ENCODE measurements at places on chromosomes 4 and X.

DNA sequence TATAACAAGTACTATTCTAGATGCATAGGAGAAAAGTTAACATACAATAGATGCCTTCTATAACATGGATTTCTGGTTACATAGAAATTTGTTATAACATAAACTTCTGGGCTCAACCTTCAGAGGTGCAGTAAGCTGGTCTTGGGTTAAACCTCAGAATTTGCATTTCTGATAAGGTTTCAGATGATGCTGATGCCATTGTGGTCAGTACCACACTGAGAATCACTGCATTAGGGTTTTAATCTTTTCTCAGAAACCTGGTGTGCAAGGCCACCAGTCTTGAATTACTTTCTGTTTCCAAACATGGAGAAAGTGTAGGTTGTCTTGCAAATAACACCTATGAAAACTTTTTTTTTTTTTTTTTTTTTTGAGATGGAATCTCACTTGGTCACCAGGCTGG is 146.2 kb downstream of the SPOCK3 start:
- DNase-seq, result no peak

- no peak for DNase-seq
These were observed 344.1 kb upstream of the GATB start for GRCh38 chr4:152104901-152105357.

DNA sequence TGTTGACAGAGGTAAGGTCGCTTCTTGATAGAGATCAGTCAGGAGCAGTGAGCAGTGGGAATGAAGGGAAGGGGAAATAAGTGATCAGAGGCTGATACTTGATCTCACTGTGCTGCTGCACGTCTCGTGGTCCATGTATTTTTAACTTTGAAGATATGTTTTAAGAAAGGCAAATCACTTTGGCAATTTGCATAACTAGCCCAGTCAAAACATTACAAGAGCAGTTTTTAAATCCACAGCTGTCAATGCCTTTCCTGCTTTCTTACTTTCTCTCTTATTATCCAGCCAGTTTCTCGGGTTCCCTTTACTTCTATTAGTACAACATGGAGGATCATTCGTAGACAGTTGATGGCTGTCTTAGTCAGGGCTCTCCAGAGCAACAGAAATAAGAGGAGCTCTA is 472.8 kb downstream of the TMA16 start:
- DNase-seq, result no peak

- DNase-seq, result no peak
These were observed 5.1 kb upstream of the CENPC start for GRCh38 chr4:67550451-67550850.

DNA sequence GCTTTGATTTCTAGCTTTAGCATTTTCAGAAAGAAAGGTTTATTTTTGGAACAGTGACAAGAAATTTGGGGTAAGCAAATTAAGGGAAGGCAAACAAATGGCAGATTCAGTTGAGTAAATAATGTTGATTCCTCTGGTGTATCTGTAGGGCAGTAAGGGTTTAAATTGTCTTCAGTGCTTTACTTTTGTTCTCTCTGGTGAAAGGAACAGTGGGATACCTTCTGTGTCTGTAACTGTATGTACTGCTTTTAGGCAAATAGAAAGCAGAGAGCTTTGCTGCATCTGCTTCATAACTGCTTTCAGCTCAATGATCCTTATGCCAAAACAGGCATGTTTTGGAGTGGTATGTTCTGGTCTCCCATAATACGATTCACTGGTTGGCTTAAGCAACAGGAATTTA is 932.1 kb upstream of the SLIT2 start:
- DNase-seq, result no peak

- no peak for DNase-seq
These were observed 740.6 kb upstream of the FAM241A start for GRCh38 chr4:111404673-111405072.

- no peak for DNase-seq
These were observed 30.8 kb downstream of the ASB5 start for GRCh38 chr4:176238157-176238610.

DNA sequence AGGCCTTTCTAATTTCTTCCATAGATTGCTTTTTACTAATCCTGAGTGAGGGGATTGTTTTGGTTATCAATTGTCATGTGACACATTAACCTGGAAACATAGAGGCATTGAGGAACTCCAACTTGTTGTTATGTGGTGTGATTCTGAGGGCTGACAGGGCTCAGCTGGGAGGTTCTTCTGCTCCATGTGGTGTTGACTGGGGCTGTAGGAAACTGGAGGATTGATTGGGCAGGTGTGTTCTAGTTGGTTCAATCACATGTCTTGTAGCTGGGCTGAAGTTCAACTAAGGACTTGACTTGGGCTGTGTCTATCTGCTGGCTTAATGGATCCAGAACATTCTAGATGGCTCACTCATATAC is 10.8 kb upstream of the CRLF2 start:
- no peak for DNase-seq

DNA sequence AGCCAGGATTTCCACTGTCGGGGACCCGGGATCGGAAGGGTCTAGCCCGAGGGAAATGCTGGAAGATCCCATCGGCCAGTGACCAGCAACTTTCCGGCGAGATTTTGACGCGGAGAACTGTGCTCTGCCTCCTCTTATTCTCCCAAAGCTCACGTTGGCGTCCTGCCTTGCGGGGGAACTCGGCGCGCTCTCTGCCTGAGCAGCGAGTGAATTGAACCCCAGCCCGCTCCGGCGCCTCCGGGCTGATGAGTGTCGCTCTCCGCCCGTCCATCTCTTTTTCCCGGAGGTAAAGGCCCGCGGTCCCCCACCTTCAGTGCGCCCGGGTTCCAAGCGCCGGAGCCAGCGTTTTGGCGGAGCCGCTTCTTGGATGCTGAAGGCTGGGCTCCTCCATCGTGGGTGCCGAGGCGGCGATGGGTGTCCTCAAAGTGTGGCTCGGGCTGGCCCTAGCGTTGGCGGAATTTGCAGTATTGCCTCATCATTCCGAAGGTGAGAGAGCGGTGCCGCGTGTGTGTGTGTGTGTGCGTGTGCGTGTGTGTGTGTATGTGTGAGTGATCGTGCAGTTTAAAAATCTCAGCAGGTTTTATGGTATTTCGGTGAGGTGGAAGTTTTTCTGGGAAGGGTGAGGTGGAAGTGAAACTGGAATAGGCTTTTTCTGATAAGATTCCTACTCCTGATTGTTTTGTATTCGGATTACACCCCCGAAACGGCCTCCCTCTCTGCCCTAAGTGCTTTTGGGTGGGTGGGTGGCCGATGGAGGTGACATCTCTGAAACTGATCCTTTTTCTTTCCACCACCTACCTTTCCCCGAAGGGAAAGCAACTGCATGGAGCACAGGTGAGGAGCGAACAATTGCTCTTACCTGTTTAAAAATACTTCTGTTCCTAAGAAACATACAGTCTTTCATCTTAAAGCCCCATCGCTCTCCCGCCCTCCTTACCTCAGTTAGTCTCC is 752 bp downstream of the FRAS1 start:
- DNase-seq, result no peak

- DNase-seq, result no peak
These were observed 953.4 kb downstream of the FAT4 start for GRCh38 chr4:126268106-126268505.

GRCh38 chr4:163702736-163703135 is 208.2 kb downstream of the TMA16 start:
- no peak for DNase-seq

DNA sequence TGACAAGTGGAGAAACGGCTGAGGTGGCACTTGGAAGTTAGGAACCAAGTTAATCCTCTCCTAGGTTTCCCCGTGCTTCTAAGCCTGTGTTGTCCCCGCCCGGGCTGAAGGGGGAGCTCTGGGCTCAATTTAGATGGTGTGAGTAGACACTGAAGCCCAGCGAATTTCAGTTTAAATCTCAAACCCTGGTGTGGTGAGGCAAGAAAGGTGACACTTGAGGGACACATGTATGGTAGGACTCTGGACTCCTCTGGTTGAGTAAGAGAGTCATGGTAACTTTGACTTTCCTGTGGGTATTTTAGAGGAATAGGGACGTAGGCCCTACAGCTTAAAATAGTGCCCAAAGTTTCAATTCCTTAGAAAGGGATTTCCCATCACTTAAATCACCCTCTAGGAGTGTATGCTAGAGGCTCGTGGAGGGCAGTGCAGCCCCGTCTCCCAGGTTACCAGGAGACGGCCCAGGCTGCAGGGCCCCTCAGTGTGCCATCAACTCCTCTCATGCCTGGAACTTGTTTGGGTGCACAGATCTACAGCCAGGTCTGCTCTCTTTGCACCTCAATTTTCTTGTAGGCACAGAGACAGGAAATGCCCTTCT is 24.0 kb downstream of the HAND2 start:
- peak; percentile 30 for DNase-seq

- no peak for DNase-seq
These were observed 238.6 kb downstream of the TRIML1 start for GRCh38 chr4:188377816-188378215.

- DNase-seq, result no peak
These were observed 280.5 kb upstream of the EDA2R start for GRCh38 chrX:66919280-66919832.

GRCh38 chr4:147535124-147535523 is 54.2 kb downstream of the EDNRA start:
- no peak for DNase-seq

DNA sequence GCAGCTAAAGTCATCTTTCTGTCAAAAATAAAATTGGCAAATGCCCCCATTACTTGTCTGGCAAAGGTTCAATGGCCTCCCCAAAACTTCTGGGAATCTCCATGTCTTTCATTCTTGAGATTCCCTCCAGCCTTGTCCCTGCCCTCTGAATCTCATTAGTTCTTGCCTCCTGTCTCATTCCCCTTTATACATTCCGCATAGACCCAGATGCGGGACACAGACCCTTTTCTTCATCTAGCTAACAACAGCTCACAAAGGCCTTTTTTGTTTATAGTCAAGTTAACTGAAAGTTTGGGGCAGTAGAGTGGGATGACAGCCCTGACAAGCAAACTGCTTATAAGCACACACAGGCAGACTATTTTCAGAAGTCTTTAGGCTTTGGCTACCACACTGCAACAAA is 306.1 kb upstream of the FAM241A start:
- no peak for DNase-seq

DNA sequence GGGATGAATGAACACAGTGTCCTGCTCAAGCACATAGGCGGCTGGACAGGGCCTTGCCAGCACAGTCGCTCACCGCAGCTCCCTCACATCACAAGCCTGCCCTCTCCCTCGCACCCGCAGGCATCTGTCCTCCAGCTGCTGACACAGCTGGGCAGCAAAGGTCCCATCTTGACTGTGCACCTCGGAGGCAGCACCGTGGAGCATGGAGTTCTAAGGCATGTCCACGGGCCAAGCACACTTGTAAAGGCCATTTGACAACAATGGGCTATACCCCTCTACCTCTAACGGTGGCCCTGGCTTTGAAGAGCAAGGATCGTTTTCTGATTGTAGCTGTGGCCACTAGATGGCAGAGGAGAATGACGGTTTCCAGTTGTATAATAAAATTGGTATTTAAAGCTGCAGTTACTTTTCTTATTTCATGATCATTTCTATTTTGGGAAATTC is 53.8 kb downstream of the APLN start:
- DNase-seq, result peak; percentile 21

DNA sequence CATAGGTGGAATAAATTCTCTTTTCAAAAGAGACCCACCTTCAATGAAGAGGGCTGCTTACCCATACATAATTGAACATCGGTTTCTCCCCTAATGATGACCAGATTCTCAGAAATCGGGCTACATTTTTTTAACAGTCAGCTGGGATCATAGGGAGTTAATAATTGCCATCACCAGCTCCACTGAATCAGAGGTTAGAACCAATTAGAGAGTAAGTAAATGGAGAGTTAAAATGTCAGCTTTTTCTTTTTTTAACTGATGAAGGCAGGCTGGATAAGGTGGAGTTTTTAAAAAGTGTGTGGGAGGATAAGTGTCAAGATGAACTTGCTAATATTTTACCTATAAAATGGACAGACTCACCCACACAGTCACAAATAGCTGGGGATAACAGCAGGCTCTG is 584.5 kb upstream of the NR3C2 start:
- no peak for DNase-seq

DNA sequence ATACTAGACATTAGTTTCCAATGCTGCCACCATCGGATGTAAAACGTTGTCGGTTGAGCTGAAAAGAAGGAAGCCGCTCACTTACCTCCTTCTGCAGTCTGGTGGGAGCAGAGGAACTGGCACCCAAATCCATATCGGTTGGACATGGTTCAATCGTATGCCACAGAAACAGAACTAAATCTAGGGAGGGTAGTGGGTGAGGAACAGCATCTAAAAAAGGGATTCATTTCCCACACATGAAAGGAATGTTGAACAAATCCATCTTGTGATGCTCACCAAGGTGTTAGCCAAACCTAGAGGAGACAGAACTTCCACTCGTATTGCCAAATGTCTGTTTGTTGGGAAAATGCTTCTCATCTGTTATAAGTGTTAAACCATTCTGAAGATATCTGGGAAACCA is 532.7 kb downstream of the NLGN4X start:
- no peak for DNase-seq

GRCh38 chrX:86023811-86024210 is 23.5 kb downstream of the CHM start:
- no peak for DNase-seq

- no peak for DNase-seq
These were observed 12.0 kb upstream of the SLC2A9 start for GRCh38 chr4:10033191-10033881.

DNA sequence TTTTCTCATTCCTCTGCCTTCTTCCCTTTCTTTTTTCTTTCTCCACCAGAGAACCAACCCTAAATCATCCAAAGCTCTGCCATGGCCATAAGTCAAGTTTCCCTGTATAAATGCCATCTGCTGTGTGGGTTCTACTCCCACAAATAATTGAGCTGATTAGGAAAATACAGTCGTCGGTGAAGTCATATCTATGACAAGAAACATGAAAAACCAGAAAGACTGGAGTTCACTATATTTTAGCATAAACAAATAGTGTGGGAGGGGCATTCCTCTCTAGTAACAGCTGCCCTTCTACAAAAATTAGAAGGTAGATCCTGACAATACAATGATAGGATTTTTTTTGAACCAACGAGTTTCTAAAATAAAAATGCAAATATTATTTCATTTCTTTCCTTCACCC is 48.8 kb downstream of the SPOCK3 start:
- no peak for DNase-seq

- DNase-seq, result no peak
These were observed 497.2 kb downstream of the RAPGEF2 start for GRCh38 chr4:159600061-159600460.

DNA sequence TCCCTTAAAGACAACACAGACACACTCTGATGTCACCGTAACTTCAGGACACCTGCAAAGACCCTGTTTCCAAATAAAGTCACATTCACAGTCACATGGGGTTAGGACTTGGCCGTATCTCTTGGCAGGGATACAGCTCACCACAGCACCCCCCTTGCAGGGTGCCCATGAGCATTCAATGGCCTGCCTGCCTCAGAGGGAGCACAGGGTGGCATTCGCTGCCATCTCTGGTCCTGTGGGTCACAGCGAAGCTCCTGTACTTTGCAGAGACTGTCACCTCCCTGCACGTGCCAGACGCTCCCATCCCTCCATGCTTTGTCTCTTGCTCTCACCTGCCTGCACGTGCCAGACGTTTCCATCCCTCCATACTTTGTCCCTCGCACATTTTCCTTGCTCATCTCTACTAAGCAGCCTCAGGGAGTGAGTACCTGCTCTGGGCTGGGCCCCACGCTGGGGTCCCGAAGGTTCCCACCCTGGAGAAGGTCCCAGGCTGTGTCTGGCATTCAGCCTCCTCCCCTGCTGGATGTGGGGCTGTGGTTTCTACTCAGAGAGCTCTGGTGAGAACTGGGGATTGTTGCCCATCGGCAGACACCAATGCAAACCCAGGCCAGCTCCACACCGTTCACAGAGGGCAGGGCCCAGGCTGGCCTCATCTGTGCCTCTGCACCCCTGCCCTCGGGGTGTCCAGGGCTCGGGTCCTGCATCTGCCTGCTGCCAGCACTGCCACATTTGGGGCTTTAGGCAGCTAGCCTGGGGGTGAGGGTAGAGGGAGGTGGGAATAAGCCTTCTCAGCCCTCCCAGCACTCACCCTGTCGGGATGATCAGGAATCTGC is 15.8 kb downstream of the HTRA3 start:
- DNase-seq, result no peak
